ENCODE measurements at places on chromosomes 16 and 17. TPM values are rescaled to one million over a fixed set of nuclear protein-coding genes. Genes with fewer than 3 reads are reported as not detected.

ASGR2 gene
- 0.68 TPM for total RNA-seq

SEPTIN1 gene
- 2.0 TPM for total RNA-seq

SLC5A10 gene
- 0.27 TPM for total RNA-seq

GUCY2D gene
- 0.10 TPM for total RNA-seq

TSPOAP1 gene
- 8.8 TPM for total RNA-seq

FOXO3B gene
- 1.1 TPM for total RNA-seq

- DNase-seq: peak; percentile 89
These were observed at the start of gene MT1A for GRCh38 chr16:56637814-56638750. TSS of gene MT1A (plus strand) at chr16:56638666. CDS start at chr16:56638739, 73 bp downstream.

GRCh38 chr16:4315186-4316107 is at the start of gene GLIS2:
TSS of gene GLIS2 (plus strand) at chr16:4316067. CDS start at chr16:4332281, 16,214 bp downstream.
- peak; percentile 78 for DNase-seq

DNA sequence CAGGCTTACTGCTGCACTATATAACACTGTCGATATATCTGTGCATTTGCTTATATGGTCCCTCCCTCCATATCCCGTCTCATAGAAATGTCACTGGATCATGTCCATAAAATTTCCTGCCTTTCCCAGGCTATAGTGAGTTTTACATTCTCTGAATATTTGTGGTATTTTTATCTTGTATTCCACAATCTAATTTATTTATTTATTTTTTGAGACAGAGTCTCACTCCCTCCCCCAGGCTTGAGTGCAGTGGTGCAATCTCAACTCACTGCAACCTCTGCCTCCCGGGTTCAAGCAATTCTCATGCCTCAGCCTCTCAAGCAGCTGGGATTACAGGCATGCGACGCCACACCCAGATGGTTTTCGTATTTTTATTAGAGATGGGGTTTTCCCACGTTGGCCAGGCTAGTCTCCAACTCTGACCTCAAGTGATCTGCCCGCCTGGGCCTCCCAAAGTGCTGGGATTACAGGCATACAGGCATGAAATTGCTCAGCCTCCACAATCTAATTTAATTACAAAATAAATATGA is 12.9 kb downstream of the TRIM37 start:
- DNase-seq: peak; percentile 55

DNA sequence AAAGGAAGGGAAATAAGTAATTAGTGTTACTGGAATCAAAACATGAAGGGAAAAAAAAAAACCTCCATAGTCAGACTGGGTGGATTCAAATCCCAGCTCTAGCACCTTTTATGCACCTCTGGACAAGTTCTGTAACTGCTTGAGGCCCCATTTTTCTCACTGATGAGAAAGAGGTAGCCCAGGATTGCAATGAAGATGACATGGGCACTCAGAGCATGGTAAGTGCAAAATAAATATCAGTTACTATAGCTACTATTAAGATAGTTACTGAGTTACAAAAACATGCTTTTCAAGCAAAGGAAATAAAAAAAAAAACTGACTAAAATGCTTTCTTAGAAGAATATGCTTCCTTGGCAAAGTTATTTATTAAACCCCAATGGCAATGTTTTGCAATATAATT is 58.8 kb downstream of the CEP95 start:
- DNase-seq: no peak

- no peak for DNase-seq
These were observed 14.6 kb upstream of the DHRS13 start for GRCh38 chr17:28917465-28917864.

DNA sequence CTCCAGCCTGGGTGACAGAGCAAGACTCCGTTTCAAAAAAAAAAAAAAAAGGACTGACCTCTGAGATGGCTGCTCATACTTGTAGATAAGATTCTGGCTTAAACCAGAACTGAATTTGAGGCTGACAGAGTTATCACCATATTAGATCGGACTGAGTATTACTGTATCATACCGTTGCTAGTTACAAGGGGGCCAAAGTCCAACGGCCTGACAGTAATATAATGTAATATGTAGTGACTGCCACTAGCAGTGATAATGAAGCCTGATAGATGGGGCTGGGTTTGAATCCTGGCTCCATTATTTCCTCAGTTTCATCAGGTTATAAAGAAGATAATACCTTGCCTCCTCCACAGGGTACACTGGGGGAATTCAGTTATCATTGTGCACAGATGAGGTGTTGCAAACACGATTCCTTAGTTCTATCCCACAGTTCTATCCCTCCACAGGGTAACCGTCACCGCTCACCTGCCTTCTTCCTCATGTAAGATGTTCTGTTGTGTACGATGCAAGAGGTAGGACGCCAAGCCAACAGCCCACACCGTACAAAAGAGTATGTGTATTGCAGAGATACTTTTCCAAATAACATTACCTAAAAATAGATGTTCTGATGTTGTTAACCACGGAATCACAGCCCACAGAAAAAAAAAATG is 5.2 kb downstream of the TMEM220 start:
- no peak for DNase-seq

DNA sequence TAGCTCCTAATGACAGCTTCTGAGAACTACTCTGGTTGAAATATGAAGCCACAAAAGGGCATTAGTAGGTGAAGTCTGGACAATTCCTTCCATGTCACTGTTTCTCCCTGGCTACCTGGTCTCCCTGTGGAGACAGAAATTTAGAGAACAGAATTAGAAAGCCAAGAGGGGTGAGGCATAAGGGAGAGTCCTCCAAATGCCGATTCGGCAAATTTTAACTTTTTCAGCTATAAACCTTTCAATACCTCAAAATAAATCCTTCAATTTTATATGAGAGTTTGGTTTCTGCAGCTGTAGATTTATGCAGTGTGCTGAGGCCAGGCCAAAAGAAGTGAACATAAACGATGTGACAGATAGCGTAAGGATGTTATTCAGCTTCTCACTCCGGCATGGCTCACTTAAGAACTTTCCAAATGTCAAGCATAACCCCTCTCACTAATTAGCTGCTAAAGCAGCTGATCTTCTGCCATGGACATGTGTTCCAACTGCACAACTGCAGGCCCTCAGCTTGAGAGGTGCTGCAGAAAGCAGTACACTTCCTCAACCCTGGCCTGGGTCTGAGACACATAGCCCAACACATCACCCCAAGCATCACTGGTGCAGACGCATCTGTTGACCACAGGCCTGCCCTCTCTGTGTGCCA is 247.9 kb upstream of the SOX9 start:
- DNase-seq: no peak

GRCh38 chr17:9167379-9167778 is 146.1 kb downstream of the NTN1 start:
- no peak for DNase-seq

DNA sequence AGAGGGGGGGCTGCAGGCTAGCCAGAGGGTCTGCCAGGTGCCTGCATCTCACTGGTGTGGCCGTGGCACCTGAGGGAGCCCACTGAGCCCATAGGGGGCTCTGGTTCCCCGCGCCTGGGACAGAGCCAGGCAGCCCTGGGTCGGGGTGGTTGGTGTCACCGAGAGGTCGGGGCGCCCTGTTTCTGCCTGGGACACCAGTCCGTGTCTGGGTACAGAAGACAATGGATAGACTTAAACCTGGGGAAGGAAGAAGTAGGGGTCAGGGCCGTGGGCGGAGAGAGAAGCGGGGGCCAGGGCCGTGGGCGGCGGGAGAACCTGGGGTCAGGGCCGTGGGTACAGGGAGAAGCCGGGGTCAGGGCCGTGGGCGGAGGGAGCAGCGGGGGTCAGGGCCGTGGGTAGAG is 3.0 kb downstream of the RFNG start:
- no peak for DNase-seq

DNA sequence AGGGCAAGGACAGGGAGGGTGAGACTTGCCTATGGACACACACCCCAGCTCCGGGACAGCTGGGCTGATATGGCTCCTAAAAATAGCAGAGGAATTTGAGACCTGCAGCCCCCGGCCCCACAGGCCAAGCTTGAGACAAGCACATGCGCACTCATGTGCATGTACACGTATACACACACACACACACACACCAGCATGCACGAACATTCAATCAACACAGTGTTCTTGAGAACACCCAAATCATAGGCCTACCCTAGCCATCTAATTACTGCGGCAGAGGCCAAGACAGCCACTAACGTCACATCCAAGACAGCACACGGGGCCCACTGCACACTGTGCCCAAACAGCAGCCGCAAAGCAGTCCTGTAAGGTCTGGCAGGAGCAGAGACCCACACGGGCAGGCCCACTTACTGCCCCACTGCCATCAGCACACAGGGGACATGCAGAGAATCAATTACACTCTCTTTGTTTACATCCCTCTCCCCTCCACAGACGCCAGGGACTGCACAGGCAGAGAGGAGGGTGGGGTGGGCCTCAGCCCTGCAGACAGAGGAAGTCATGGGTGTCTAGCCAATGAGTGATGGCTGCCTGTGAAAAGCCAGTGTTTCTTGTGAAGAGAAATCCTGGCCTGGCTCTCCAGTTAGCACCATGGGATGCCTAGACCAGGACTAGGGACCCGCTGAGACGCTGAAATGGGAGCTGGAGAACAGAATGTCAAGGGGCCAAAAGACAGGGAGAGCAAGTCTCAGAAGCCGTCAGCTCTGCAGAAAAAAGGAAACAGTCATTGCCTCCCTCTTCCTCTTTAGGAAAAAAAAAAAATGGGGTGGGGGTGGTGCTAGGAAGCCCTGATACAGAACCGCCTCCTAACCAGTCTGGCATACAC is 39.3 kb downstream of the MYO18A start:
- DNase-seq: peak; percentile 58

DNA sequence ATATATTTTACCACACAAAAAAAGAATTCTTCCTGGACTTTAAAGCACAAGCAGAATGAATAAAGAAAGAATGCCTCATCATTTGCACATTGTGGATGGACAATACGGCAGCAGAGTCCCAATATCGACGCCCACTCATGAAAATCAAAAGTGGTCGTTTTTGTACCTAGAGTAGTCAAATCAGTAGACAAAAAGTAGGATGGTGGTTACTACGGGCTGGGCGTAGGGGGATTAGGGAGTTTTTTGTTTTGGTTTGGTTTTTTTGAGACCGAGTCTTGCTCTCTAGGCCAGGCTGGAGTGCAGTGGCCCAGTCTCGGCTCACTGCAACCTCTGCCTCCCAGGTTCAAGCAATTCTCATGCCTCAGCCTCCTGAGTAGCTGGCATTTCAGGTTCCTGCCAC is 8.6 kb upstream of the CENPV start:
- no peak for DNase-seq

DNA sequence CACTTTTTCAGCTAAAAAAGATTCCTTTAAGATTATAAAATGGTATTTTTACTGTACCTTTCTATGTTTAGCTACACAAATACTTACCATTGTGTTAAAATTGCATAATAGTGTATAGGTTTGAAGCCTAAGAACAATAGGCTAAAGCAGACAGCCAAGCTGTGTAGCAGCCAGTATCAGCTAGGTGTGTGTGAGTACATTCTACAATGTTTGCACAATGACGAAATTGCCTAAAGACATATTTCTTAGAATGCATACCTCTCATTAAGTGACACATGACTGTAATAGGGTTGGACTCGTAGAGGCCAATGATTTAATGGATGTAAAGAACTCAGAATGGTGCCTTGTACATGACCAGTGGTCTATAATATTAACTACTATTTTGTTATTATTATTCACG is 1.9 kb upstream of the MT1B start:
- DNase-seq: no peak

DNA sequence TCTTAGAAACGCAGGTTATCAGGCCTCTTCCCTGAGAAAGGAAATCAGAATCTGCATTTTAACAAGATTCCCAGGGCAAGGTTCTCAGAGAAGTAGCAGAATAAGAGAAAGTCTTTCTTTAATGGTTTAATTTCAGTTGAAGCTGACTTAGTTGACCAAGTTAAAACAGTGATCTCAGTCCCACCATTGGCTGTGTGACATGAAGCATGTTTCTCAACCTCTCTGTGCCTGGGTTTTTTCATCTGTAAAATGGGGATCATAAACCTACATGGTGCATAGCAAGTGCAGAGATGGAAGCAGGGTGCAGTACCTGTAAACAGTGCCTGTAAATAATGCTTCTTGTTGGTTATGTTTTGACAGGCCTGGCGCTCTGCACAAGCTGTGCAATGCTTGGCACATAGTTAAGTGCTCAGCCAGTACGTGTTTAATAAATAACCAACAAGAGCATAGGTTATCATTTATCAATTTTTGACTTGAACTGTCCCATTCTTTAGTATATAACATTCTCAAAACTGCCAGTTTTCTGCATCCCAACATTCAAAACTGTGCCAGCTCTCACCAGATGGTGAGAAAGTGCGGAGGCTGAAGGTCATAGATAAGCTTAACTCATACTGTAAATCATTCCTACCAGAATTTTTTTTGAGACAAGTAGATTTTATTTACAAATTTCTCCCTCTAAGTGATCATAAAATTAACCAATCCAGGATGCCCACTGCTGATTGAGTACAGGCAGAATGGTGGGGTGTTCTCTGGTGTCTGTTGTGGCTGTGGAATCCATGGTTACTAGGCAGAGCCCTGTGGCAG is 6.9 kb downstream of the C17orf67 start:
- no peak for DNase-seq

GRCh38 chr17:32289471-32290070 is 23.9 kb downstream of the RHBDL3 start:
- no peak for DNase-seq

DNA sequence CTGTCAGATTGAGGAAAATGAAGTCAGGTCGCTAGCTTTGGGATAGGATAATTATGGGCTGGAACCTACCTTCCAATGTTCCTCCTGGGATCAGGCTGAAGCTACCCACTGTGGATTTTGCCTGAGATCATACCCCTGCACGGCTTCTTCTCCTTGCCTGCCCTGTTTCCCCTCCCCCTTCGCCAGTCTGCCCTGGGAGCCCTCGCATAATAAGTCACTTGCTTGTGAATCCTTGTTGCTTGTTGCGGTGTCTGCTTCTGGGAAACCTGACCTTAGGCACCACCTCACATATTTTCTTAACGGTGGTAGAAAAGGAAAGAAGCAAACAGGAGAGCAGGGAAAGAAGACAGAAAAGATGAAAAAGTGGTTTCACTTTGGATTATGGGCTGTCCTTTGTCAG is 13.3 kb upstream of the PMP22 start:
- DNase-seq: no peak

DNA sequence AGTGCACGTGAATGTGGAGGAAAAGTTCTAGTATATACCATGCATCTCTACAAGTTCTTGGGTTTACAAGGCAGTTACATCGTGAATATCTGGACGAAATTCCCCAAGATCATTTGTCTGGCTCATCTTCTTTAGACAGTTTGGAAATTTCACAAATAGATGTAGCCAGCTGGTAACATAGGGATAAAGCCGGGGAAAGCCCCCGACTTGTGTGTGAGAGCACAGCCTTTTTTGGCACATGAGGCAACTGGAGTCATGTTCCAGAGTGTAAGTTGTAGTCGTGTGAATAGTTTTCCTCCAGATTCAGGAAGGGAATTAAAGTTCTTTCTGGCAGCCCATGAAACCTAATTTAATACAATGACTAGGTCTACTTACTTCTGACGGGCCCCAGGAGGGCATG is 62.3 kb downstream of the MARCHF10 start:
- no peak for DNase-seq
